ENCODE measurements at places on chromosomes 12 and 14.

GRCh38 chr14:28784096-28785048, 17.8 kb downstream of the FOXG1 start:
- no peak for DNase-seq

GRCh38 chr14:94113490-94113889, 3.0 kb downstream of the IFI27 start:
- no peak for DNase-seq

- DNase-seq = no peak
These were observed 181.9 kb upstream of the ARHGAP5 start for GRCh38 chr14:31895206-31895605.

DNA sequence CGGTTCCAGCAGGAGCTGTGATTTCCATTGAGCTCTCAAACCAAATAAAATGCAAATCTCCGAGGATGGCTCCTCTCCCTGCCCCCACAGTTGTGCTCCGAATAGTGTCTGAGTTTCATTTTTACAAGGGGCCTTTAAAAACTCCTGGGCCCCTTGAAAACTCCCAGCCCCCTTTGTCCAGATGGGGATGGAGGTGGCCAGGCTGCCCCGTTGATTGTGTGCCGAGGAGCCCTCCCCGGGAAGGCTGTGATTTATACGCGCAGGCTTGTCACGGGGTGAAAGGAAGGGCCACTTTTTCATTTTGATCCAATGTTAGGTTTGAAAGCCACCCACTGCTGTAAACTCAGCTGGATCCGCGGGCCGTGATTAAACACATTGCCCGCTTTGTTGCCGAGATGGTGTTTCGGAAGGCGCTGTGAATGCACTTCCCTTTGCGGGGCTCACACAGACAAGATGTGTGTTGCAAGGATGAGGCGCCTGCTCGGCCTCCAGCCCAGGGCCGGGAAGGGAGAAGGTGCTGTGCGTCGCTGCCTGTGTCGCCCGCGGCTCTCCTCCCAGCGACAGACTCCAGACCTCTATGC, 98.8 kb downstream of the TMEM132C start:
- no peak for DNase-seq

DNA sequence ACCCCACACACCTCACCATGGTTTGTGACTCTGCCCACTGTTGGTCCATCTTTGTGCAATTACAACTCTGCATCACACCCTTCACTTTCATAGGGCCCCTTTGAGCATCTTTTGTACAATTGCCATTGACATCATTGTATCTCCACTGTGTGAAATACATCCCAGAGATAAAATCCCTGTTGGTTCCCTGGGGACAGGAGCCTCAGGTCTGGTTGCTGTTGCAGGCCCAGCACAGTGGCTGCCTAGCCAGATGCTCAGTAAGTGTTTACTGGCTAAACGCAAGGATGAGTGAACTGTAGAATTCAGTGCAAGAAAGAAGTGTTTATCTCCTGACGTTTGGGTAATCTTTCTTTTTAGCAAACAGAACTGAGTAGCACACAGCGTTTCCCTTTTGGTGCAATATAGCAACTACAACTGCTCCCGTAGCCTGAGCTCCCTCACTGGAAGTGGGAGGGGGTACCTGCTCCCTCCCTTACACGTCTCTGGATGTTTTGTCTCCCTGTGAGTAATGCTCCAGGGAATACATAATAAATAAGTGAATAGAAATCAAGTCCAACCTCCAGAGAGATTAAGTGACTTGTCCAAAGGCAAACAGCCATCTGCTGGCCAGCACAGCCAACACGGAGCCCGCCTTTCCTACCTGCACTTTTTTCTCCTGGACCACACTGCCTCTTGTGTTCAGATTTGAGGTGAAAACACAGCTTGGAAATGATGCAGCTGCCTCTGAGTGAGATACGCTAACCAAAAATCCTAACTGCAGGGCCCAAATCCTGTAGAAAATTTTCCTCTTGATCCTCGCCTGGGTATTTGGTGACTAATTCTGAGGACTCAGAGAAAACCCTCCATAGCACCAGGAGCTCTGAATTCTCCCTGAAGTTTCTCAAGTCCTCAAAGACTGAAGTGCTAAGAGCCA, 27.4 kb downstream of the GALNT16 start:
- DNase-seq = no peak

- DNase-seq = no peak
These were observed 30.1 kb downstream of the VRK1 start for GRCh38 chr14:96827290-96827689.

GRCh38 chr12:26303418-26303817, 108.0 kb downstream of the SSPN start:
- DNase-seq = no peak

GRCh38 chr12:78697817-78698415, 166.7 kb upstream of the SYT1 start:
- no peak for DNase-seq

DNA sequence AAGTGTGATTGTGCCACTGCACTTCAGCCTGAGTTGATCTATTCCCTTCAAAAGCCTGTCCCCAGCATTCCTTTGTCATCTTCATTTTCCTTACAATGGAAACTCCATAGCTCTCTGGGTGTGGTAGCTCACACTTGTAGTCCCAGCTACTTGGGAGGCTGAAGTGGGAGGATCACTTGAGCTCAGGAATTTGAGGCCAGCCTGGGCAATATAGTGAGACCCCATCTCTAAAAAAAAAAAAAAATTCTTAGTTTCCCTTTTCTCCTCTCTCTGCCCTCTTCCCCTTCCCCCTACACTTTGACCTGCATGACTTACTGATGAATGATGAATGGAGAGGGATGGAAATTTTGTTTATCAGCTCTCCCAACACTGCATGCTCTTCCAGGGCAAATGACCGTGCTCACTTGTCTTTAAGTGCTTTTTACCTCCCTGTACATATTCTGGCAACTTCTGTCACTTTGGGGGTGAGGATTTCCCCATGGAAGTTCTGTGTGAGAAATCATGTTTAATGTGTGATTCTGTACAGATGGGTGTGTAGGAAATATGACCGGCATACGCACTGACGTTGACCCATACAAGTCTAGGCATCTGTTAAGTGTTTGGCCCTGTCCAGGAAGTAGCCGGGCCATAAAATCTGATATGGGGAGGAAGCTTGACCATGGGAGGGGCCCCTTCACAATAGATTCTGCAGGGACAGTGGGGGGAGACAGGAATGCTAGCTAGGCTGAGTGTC, 65.4 kb downstream of the ZFP36L1 start:
- no peak for DNase-seq

DNA sequence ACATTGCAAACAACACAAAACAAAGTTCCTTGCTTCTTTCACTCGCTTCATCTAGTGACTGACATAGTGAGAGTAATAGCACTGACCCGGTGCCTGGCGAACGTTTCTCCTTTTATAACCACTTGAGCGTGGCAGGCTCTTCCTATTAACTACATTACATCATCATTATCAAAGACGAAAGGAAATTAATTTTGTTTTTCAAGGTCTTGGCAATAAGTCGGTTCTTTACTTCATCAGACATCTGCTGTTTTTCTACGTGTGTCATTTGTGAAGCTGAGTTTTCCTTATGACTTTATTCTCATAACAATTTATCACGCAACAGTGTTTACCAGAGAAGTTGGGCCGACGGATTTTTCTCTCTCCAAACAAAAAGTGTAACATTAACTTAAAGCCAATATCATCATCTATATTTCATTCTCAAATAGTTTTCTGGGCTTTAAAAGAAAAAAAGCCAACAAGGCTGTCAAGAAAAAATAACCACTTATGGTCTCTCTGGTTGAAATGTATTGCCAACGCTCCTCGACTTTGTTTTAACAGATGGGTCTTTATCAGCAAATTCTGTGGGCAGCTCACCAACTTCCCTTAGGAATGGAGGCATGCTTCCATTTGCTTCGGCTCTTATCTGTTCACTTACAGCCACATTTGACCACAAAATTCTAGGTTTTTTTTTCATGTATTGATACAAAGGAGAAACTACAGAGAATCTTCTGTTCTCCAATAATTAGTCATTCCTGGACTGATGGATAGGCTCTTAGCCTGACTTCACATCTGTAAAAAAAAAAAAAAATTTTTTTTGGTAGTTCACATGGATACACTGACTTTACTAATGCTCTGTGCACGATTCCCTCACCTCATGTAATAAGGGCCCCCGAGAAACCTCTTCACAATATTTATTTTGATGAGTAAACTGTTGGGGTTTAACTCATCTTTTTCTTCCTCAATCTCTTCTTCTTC, 97.1 kb upstream of the CDKN3 start:
- no peak for DNase-seq

DNA sequence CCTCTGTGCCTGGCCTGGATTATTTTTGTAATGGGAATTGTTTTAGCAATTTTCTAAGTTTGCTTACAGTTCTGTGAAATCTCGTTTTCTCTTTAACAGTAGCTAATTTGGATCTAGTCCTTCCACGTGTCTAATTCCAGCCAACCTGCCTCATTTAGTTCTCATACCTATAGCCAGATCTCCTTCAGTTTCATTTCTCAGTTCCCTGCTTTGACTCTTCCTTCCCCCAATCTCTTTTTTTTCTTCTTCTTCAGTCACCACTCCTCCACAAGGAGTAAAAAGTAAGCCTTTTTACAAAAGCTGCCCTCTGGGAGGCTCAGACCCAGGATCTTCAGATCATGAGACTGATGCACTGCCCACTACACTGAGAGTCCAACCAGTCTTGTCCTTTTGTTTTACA, 1.4 kb downstream of the THTPA start:
- no peak for DNase-seq

GRCh38 chr12:57834086-57834876, 12.2 kb downstream of the CTDSP2 start:
- DNase-seq = no peak

DNA sequence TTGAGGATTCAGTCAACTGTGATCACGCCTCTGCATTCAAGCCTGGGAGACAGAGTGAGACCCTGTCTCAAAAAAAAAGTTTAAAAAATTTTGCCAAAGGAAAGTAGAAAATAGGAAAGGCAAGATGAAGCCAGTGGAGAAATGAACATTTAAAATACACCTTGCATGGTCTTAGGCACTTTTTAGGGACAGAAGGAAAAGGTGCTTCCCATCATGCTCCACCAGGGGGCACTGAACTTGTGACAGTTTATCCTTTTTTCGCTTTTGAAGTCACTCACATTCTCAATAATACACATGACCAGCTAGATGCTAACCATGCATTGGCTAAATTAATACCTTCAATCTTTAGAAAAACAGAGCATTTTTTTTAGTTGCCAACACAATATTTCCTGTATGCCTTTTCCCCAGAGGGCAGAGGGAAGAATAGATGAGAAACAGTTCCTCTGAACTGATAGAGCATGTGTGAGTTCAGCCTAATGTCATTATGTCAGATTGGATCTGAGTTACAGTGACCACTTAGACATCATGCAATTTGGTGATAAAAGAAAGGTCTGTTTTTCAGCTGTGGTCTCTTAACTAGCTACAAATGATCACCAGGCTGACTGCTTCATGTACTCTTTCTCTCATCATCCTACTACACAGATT, 221.8 kb upstream of the SSTR1 start:
- DNase-seq = no peak

DNA sequence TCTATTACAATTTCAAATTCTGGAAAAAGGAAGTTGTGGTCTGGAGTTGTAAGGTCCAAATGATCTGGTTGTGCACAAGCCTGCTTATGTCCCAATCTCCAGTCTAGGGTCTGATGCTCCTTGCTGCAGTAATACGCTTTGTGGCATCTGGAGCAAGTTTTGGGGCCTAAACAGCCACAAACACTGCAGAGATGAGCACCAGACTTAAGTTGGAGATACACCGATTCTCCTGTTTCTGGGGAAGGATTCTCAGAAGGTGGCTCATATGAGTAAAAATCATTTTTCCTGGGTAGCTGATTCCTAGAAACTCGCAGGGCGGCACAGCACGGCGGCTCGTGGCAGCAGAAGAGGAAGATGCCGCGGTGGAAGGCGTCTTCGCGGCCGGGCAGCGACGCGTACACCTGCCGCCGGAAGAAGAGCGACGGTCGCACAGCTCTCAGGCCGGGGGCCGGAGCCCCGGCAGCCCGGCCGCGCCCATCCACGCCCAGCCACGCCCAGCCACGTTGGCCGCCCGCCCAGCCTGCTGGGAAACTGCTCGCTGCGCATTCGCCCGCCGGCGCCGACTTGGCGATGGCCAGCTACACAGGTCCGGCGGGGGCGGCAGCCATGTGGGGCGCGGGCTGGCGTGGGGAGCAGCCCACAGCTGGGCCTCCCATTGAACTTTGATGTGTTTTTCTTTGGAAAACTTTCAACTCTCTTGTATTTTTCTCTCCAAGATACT, 129.0 kb downstream of the ASCL4 start:
- DNase-seq = no peak

- no peak for DNase-seq
These were observed 147.8 kb upstream of the RASSF8 start for GRCh38 chr12:25810683-25811082.

DNA sequence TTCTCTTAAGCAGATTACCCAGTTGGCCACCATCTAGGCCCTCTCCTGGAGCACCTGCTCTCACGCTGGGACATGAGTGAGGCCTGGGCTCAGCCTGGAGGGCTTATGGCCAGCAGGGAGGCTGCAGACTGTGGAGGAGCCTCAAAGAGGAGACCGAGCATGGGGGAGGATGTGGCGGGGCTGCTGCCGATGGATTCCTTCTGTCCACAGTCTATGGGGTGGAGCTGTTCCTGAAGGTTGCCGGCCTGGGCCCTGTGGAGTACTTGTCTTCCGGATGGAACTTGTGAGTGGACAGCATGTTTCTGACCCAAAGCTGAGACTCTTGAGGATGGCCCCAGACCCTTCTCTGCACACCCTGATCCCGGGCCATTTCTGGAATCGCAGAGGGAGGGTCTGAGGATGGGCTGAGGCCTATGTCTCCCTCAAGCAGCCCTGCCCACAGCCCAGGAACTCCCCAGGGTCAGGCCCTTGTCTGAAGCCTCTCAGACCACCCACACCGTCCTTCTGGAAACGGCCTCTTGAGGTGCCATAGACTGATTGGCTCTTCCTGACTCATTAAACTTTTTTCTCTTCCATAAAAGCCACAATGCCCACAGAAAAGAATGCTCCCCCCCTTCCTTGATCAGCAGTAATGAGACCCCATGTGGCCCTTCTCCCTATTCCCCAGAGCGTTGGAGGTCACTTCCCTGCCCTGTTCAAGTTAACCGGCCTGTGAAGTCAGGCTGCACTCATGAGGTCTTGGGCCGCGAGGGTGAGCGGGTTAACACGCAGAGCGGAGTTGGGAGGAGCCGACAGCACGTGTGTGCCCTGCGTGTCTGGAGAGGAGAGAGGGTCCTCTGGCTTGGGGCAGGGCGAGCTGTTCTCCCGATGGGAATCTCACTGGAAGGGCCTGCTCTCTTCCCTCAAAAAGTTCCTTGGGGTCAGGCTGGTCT, 49.0 kb downstream of the SLC8B1 start:
- no peak for DNase-seq

GRCh38 chr14:99342906-99343305, 70.9 kb upstream of the BCL11B start:
- DNase-seq = no peak

DNA sequence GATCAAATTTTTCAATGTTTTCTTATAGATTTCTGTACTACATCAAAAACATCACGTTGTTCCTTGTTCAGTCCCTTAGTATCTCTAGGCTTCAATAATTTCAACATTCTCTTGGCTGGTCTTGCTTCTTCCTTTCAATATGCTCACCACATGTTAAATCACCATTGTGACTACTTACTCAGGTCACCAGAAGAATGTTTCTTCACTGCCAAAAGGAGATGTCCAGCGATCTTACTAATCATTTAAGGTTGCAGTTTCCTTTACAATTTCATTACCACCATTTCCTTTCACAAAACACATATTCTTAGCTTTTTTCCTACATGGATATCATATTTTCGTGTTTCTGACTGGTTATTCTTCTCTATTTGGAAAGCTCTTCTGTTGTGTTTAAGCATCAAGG, 363.8 kb downstream of the NAV3 start:
- no peak for DNase-seq
